ENCODE measurements at places on chromosomes 2 and 18. TPM values are rescaled to one million over a fixed set of nuclear protein-coding genes. Genes with fewer than 3 reads are reported as not detected.

Gene RNU2-63P
- total RNA-seq = not detected

Gene PJVK
- total RNA-seq = 1.9 TPM

Gene PSD4
- 1.4 TPM for total RNA-seq

Gene DCDC2C
- total RNA-seq = not detected

Gene LRRC30
- total RNA-seq = not detected

Gene SLC19A3
- total RNA-seq = 5.2 TPM

Data from cardiac ventricle fibroblast (primary cell).